SIG-M5 (cell line): ENCODE measurements at places on chromosomes 16 and 17.

GRCh38 chr16:49645263-49645662 lies 210.6 kb downstream of the ZNF423 start:
- DNase-seq = no peak

DNA sequence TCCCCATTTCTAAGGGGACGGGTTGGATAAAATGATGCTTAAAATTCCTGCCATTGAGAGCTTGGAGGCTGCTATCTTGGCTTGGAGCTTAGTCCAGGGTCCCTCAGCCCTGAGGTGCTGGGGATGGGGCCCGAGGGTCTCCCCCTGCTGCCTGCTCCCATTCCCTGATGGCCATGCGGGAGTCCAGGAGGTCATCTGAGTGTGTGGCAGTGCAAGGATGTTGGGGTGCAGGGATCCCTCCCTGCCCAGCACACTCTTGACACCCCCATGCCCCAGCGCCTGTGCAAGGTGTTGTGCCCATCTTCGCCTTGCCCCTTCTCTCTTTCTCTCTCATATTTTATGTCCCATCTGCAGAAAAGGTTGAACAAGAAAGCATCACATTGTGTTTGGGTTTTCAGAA lies 90.4 kb downstream of the IRF8 start:
- DNase-seq = no peak

DNA sequence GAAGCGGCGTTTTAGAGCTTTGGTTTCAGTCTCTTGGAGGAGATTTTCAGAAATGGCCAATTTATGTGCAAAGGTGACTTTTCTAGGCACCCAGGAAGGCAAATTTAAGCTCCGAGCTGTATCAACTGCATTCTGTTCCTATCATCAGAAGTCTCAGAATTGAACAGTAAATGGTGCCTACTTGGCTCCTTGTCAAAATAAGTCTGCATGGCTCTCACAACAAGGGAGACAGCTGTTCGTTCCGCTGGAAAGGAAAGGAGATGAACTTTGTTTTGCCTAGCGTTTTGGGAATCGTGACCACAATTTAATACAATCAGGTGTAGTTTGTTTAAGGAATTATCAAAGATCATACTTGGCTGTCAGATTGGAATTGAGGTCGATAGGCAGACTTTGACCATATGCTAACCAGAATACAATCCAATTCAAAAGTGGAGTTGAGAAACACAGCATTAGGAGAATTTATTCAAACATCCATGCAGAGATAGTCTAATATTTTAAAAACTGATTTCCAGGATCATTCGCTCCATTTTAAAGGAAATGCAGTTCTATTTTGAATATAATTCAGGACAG lies 139.4 kb downstream of the CPPED1 start:
- DNase-seq = no peak

GRCh38 chr17:52096056-52096455 lies 62.5 kb downstream of the CA10 start:
- DNase-seq = no peak

GRCh38 chr16:3837851-3838586 lies 42.5 kb downstream of the CREBBP start:
- no peak for DNase-seq

DNA sequence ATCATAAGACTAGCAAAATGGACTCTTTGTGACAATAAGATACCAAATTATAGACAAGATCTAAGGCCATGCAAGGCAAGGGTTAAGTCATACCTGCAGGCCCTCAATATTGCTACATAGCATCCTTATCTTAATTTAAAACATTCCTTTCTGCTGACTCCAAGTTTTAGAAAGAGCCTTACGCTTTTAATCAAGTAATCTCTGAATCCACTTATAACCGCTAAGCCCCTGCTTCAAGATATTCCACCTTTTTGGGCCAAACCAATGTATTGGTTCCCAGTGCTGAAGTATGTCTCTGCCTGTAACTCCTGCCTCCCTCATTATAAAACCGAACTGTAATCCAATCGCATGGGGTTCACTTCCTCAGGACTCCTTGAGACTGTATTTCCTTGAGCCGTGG lies 255.4 kb downstream of the PHKB start:
- DNase-seq = no peak

DNA sequence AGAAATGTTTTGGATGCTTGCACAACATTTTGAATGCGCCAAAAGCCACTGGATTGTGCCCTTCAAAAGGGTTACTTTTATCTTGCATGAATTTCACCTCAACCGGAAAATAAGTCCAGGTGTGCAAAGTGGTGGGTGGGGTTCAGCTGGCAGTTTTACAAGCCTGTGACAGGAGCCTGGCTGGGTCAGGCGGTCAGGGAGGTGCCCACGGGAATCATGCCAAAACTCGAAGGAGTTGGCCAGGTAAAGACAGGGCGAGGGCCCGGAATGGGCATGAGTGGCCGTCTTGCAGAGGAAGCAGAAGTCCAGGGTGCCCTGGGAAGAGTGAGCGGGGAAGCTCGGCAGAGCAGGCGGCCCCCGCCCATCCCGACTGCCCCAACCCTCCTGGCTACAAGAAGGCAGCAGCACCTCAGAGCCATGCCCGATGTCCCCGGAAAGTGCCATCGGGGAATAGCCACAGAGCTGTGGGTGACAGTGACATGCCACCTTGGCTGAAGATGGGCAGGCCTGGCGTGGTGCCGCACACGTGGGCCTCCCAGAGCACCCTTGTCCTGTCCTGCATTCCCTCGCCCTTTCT lies 19.1 kb upstream of the CACNG1 start:
- no peak for DNase-seq

DNA sequence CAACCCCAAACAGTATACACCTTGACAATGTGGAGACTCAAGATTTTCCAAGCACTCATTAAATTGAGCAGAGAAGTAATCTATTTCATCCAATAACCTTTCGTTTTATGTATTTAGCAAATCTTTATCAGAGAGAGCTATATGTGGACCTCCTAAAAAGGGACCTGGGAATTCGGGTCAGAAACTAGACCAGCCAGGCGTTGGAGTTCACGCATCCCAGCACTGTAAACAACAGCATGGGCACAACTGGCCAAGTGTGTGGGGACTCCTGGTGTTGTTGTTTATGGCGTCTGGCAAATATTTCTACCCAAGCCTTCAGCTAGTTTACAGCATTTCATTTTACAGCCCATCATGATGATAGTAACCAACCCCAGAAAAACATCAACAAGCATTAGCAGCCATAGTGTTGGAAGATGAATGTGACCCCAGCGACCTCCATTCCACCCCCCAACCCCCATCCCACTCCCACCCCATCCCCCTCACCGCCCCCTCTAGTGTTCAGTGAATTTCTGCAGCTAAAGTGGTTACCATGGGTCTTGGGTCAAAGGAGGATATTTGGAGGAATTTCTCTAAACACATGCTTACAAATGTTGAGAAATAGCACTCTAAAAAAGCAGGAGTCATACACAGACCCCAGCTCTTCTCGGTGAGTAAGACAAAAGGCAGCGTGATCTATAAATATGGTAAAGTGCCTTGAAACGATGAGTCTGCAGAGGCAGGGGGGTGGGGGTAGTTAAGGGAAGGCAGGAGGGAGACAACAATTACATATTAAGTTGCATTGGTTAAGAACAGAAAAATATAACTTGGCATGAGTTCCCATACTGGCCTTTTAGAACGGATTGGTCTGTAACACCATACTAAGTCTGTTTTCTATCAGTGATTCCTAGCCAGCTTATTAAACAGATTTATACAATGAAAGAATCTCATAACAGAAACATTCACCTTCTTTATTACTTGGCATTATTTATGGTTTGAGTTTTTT lies 91.4 kb upstream of the TBX2 start:
- no peak for DNase-seq

DNA sequence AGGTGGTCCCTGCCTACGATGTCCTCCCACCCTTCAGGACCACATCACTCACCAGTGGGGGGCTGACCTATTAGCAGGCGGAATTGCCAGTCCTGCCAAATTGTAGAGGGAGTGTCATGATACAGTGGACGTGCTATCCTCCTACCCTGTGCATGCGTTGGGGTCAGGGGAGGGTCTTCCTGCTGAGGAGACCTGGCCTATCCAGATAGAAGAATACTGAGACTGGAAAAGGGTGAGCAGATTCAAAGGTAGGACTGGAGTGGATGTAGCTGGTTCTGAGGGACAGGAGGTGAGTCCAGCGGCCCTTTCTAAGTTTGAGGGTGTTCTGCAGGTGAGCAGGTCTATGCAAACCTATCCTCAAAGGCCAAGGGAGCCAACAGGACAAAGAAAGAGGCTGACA lies 8.0 kb downstream of the PRSS41 start:
- no peak for DNase-seq

DNA sequence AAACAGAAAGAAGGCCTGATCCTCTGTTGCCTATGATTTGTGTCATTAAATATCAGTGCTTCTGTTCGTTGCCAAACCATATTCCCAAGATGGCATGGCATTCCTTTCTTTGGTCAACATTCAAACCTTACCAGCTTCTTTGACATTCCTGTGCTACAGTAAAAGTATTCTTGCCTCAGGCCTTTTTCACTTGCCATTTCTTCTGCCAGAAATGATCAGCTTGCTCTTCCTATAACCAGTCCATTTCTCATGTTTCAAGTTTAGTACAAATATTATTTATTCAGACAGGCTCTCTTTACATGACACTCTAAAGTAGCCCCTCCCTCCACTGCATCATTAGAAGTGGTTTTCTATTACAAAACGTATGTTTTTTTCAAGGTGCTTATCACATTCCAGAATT lies 278.3 kb downstream of the KCNJ2 start:
- no peak for DNase-seq

GRCh38 chr17:44862278-44862914 lies 14.7 kb downstream of the HIGD1B start:
- no peak for DNase-seq

DNA sequence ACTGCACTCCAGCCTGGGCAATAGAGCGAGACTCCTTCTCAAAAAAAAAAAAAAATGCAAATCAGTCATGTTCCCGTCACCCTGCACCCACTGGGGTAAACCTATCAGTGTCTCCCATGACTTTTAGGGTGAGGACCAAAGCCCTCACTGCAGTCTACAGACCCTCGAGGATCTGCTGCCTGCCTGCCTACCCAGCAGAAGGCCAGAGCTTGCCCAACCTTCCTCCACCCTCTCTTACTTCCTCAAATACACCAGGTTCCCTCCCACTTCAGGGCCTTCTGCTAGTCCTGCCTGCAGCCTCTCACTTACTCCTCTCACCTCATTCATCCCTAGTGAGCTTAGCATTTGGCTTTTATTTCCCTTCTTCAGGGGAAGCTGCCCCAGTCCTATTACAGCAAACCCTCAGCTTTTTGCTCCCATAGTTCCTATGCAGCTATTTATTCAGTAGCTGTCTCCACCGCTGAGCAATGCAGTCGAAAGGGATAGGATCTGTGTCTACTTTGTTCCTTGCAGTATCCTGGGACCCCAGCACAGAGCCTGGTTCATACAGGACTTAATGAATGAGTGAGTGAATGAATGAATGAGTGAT lies 17.8 kb upstream of the TOB1 start:
- peak; percentile 70 for DNase-seq

- no peak for DNase-seq
These were observed 19.4 kb upstream of the WDR45B start for GRCh38 chr17:82667668-82668000.

DNA sequence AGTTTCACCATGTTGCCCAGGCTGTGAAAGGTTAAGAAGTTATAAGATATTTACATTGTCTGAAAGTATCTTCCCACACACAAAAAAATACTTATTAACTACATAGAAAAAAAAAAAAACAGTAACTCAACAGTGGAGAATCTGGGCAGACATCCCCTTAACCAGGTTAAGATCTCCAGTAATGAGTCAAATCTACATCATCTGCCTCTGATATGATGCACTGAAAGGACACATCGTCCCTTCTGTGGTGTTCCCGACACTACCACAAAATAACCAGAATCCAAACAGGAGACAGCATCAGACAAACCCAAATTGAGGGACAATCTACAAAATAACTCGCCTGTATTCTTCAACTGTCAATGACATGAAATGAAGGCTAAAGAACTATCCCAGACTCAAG lies 40.0 kb downstream of the CMTM4 start:
- DNase-seq = no peak

- no peak for DNase-seq
These were observed 1010.9 kb downstream of the KCNJ18 start for GRCh38 chr17:22703204-22703603.

DNA sequence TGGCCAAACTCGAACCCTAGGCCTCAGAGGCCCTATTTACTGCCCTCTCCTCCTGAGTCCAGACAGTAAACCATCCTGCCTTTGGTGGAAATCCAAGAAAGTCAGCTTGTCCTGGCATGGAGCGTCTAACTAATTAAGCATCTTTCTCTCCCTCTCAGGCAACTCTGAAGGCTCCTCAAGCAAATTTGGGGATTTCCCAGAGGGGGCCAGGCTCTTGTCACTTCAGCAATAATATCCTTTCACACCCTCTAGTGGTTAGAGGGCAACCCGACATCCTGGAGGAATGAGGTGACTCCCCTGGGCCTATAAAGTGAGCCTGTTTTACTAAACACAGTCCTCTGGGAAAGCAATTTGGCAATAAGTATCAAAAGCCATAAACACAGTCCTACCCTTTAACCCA lies 60.4 kb downstream of the NOG start:
- DNase-seq = no peak

- no peak for DNase-seq
These were observed 121.8 kb downstream of the IRX3 start for GRCh38 chr16:54164789-54165173.

GRCh38 chr17:82247856-82248671 lies 19.2 kb downstream of the SLC16A3 start:
- no peak for DNase-seq

GRCh38 chr16:9500872-9501271 lies 409.4 kb downstream of the HAPSTR1 start:
- no peak for DNase-seq

- DNase-seq = no peak
These were observed 125.5 kb downstream of the ZNF18 start for GRCh38 chr17:11871773-11872172.

DNA sequence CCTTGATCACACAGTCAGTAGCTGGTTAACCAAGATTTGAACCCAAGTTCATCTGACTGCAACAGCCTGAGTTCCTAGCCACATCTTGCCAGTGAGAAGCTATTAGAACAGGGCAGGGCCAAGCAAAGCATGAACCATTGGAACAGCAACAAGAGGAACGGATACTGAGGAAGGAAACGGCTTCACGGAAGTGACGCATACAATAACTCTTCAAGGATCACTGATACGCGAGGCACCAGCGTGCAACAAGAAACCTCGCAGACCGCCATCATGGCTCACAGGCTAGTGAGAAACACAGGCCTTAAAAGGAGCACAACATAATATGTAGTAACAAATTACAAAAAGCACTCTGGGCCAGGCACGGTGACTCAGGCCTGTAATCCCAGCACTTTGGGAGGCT lies 114.9 kb downstream of the CDYL2 start:
- DNase-seq = no peak

- no peak for DNase-seq
These were observed 4.5 kb downstream of the ARHGDIA start for GRCh38 chr17:81866440-81867169.

- DNase-seq = no peak
These were observed 23.3 kb upstream of the CCL1 start for GRCh38 chr17:34386343-34386696.

- no peak for DNase-seq
These were observed 6.5 kb upstream of the ZFHX3 start for GRCh38 chr16:73054498-73054812.

- DNase-seq = no peak
These were observed 61.3 kb downstream of the PRKCB start for GRCh38 chr16:23896832-23897821.
